ENCODE measurements at places on chromosomes 5 and 9.

DNA sequence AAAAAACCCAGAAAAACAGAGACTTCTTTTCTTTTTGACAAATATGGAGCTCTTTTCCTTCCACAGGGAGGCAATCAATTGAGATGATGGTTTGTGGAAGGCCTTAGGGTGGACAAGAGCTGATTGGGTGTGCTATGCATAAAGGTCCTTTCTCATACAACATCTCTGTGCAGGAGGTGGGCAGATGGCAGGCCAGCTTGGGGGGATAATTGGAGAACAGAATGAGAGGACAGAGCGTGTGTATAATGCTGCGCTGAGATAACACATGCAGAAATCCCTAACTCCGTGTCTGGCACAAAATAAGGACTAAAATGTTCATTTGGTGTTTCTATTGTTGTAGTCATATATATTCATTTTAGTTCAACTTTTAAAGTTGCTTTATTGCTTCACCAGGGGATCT lies 159.0 kb upstream of the MEF2C start:
- DNase-seq, result no peak

DNA sequence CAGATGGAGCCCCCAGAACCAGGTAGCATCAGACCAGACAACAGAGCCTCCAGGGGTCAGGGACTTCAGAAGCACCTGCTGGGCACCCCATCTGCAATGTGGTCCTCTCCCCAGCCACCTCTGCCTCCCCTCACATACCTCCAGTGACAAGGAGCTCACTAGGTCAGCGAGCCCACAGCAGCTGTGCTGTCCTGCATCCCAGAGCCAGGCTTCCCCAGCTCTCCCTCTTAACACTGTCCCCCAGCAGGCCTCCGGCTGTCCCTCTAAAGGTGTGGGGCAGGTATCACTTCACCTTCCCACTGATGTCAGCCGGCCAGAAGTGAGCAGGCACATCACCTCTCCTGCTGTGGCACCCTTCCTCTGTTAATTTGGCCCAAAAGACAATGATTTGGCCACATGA lies 83.6 kb downstream of the LMX1B start:
- DNase-seq, result peak; percentile 38

- no peak for DNase-seq
Observed at GRCh38 chr5:138109463-138110265, 25.8 kb downstream of the WNT8A start.

GRCh38 chr5:143059976-143060765 lies 290.0 kb downstream of the ARHGAP26 start:
- DNase-seq, result no peak

GRCh38 chr5:34031966-34032365 lies 11.0 kb downstream of the C1QTNF3 start:
- DNase-seq, result no peak

DNA sequence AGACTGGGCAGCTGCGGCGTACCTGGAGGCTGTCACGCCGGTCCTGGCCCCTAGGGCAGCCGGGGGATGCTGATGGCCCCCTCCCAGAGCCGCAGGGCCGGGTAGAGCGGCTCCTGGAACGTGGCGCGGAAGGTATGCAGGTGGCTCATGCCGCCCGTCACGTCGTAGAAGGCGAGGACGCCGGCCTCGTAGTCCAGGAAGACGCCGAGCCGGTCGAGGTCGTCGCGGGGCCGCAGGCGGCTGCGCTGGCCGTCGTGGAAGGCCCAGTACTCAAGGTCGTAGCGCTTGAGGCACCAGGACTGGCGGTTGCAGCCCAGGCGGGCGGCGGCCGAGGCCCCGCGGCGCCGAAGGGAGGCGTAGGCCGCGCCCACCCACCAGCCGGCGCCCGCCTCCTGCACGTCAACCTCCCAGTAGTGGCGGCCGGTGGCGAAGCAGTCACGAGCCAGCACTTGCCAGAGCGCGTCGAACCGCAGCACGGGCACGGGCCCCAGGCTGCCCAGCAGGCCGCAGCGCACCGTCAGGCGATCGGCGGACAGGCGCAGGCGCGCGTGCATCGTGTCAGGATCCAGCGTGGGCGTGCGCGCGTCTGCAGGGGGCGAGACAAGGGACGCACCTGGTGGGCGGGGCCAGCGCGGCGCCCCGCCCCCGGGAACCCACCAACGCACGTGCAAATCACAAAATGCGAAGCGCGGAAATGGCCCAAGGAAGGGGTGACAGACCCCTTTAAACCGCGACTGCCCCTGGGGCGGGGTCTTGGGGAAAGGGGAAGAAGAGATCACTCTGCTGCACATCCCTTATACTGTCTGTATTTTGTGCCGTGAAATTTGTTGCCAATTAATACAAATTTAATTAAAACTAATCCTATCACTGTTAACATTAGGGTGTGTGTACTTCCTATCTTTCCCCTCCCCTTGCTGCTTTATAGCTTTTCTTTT lies 31.2 kb downstream of the NANS start:
- DNase-seq, result no peak

DNA sequence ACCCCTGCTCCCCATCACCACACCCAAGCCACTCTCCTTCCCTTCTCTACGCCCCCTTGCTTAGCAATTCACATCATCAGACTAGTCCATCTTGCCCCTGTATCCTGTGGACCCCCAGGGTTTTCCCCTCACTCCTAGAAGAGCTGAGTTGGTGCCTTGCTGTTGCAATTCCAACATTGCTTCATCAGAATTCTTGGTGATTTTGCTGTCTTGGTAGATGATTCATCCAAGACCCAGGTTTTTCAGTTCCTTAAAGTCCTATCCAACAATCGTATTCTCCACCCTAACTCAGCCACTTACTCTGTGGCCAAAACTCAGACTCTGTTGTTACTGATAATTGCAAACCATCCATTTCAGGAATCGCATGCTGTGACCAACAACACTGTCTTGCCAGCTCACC lies 21.4 kb upstream of the CCNJL start:
- DNase-seq, result no peak

DNA sequence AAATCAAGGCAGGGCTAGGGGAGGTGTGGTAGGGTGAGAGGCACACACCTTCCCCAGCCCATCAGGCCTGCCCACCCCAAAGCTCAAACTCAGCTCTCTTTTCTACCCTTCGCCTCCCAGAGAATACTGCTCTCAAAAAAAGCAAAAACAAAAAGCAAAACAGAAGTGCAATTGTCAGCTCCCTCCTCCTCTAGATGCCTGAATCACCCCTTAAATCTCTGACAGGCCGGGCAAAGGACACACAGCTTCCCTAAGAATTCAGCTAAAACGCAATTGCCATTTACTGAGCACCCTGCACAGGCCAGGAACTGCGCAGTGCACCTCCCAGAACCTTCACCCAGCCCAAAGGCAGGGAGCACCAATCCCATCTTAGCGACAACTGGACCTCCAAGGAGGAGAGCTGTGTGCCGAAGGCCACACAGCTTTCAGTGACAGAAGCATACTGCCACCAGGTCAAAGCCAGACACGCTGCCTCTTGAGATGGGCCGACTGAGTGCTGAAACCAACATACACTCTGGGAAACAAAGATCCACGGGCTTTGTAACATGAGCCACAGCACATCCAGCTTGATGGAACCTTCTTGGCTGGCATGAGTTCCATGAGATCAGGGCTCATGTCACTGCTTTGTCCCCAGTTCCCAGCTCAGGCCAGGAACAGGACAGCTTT lies 53.4 kb upstream of the STXBP1 start:
- DNase-seq, result no peak

DNA sequence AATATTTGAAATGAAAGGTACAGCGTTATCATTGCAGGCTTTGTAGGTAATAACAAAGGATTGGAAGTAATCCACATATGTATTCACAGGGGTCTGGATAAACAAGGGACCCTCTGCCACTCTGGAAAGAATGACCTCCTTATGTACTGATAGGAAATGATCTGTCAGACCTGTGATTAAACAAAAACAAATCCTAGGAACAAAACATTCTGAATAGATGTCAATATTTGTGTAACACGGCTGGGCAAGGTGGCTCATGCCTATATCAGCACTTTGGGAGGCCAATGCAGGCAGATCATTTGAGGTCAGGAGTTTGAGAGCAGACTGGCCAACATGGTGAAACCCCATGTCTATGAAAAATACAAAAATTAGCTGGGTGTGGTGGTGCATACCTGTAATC lies 42.3 kb downstream of the NSUN2 start:
- DNase-seq, result no peak

- no peak for DNase-seq
Observed at GRCh38 chr9:5499889-5500398, 10.4 kb upstream of the PDCD1LG2 start.

- DNase-seq, result no peak
Observed at GRCh38 chr9:129664746-129665388, 580 bp upstream of the PRRX2 start.

- DNase-seq, result no peak
Observed at GRCh38 chr5:14296533-14297331, 153.6 kb downstream of the TRIO start.

DNA sequence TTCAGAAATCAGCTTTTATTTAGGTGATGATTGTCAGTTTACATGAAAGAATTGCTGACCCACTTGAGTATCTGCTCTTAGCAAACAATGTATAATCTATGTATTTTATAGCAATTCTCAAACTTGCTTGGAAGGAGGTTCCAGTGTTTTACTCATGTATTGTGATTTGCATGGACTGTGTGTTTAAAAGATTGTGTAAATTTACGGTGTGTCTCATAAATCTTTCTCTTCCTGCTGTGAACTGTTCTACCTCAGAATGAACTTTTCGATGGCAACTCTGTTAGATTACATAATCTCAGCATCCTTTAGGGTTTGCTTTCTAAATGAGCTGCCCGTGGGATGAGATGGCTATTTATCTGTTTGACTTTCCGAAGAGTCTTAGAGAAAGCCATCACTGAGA lies 122.5 kb downstream of the MEF2C start:
- DNase-seq, result no peak

GRCh38 chr5:116088062-116088461 lies 3.2 kb downstream of the COMMD10 start:
- DNase-seq, result no peak

DNA sequence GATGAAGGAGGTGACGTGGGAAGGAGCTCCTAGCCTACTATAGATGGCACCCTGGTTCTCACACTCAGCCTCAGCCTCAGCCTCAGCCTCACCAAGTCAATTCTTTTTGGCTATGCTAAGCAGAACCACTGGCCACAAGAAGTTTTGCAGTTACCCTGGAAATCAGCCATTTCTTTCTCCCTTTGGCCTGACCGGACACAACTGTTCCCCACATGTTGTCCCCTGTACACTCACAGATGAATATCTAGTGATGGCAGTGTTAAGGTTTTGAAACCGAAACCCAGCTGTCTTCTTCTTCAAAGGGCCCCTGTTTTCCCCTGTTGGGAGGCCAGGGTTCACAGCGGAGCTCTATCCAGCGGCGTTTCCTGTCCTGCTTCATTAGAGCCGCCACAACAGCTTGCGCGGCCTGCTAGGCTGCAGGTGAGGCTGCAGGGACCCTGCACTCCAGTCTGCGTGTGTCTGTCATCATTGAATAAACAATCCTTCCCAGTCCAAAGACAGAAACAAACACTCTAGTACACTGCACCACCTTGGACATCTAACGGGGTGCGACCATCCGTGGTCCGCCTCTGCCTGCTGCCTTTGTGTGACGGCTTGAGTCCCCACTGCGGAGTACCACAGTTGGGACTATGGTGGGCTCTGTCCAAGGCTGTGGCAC lies 250.5 kb downstream of the DENND1A start:
- no peak for DNase-seq

DNA sequence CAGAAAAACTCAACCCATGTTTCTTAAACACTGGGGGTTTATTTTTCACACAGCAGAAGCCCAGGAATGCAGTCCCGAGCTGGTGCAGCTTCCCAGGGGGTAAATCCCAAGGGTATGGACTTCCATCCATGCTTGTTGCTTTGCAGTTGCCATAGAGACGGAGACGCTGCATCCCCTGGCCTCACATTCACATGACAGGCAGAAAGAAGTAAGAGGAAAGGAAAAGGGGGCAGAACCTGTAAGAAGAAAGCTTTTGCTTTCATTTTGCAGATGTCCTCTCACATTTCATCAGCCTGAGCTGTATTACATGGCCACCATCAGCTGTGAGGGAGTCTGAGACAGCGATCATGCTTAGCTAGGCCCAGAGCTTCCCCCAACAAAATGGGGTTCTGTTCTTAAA lies 321.0 kb downstream of the AGTPBP1 start:
- DNase-seq, result no peak

DNA sequence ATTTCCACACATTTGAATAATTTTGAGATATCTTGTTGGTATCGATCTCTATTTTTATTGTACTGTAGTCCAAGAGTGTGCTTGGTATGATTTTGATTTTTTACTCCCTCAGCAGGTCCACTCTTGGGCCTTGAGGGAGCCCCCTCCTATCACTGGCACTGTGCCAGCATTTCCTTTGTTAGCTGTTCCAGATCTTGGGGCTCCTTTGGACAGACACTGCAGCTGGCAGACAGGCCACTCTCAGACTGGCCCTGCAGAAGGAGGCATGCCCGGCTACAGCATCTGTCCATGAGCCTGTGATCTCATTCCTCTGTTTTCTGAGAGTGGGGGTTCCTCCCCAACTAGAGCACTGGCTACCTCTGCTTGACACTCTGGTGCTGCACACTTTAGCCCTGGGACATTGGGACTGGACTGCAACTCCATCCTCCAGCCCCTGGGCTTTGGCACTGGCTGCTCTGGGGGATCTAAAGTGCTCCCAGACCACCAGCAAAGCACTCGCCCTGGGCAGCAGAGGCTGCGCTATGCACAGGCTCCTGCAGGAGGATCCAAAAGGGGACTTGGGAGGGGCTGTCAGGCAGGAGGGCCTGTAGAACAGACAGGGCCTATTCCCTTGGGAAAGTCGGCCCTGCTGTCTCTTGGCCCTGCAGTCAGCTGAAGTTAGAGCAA lies 271.3 kb upstream of the DMAC1 start:
- DNase-seq, result no peak

All from breast epithelium (tissue), 4 donors.